Stimulated activated CD8-positive, alpha-beta memory T cell treated with anti-CD3 and anti-CD28 coated beads, Interleukin-4, amount 100 ng/mL, for 48 hours (primary cell): ENCODE measurements at places on chromosomes 5 and 9.

DNA sequence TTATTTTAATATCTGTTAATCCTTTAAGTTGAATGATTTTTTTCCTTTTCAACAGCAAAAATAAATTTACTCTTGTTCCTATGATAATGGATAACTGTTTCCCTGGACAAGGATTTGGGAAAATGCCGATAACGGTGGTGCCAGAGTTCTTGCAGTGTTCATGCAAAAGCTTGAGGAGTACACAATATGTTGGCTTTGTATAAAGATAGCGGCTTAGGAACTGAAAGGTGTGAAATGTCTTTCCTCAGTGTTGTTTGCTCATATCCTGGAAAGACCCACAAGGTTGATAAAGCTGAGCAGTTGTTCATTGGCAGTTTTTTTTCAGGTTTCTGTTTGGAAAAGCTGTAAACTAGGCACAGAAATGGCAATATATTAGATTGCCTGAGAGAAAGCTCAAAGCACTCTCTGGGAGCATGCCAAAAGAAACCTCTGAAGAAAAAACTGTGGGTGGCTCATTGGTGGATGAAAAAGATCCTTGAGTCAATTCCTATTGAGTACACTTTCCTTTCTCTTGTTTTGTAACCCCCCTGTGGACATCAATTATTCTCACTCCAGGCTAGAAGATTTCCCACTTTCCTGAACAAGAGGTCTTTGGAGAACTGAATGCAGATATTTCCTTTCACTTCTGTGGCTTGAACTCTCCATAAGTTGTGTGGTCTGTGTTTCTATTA lies 117.2 kb upstream of the RGMB start:
- DNase-seq: no peak

DNA sequence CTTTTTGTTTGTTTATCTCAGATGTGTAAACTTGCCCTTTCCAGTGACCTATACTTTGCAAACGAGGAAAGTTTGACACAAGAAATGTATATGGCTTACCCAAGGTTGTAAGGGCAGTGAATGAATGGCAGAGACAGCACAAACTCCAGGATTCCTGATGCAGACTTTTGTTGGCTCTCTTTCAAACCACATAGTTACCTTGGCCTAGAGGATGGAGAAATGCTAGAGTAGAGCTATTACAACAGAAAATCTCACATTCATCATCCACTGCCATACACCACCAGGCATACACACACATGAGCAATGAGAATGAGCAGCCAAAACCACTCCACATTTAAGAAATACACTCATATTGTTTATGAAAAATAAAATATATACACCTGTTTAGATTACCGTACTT lies 387.0 kb downstream of the TLR4 start:
- no peak for DNase-seq

GRCh38 chr9:108609227-108609896 lies 246.4 kb downstream of the ACTL7B start:
- no peak for DNase-seq

DNA sequence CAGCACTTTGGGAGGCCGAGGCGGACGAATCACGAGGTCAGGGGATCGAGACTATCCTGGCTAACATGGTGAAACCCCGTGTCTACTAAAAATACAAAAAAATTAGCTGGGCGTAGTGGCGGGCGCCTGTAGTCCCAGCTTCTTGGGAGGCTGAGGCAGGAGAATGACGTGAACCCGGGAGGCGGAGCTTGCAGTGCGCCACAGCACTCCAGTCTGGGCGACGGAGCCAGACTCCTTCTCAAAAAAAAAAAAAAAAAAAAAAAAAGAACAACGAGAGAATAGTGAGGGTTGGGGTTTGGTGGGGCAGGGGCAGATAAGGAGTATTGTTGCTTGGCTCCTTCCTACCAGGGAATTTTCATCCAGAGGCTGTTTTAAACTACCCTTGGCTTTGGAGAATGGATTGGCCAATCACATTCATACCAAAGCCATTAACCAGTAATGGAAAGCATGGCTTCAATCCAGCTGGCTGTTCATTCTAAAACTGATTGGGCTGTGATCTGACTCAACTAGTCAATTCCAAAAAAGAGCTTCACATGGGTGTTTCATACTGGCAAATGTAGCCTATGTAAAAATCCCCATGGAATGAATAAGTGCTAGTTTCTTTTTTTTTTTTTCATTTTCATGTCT lies 64.4 kb downstream of the PLCXD3 start:
- no peak for DNase-seq

DNA sequence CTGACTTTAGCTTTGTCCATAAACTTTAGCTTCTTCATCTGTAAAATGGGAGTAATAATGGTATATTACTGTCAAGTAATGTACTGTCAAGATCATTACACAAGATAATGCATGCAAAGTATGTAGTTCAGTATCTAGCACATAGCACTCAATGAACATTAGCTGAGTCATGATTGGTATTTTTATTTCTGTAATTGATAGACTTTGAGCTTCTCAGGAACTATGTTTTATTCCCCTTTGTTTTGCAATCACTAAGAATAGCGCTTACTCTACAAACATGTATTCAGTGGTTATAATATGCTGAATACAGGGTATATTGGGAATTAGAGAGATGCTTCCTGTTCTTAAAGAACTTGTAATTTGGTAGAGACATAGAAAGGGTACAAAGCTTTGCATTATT lies 142.3 kb upstream of the KLF9 start:
- DNase-seq: no peak

GRCh38 chr9:73039271-73040263 lies 86.7 kb upstream of the ALDH1A1 start:
- no peak for DNase-seq

DNA sequence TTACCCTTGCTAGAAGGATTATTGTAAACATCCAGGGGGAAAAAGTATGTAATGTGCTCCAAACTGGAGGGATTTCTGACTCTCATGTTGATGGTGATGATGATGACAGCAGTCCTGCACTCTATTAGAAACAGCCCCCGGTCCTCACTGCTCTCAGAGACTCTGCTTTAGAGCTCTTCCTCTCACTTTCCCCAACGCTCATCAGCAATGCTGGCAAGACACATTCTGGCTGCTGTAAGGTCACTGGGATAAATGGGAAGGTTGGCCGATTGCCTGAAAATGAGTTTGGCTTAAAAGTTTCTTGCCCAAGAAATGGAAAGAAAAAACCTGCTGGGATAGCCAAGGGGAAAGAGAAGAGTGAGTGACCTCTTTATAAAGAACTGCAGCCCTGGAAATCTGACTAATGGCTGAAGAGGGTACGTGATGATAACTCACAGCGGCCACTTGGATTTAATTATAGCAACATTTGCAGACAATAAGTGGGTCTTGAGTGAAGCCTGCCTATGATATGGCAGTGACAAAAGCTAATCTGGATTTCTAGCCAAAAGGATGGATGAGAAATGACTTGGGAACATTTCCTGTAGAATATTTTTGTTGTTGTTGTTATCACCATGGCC lies 235.8 kb downstream of the TMEM38B start:
- no peak for DNase-seq

DNA sequence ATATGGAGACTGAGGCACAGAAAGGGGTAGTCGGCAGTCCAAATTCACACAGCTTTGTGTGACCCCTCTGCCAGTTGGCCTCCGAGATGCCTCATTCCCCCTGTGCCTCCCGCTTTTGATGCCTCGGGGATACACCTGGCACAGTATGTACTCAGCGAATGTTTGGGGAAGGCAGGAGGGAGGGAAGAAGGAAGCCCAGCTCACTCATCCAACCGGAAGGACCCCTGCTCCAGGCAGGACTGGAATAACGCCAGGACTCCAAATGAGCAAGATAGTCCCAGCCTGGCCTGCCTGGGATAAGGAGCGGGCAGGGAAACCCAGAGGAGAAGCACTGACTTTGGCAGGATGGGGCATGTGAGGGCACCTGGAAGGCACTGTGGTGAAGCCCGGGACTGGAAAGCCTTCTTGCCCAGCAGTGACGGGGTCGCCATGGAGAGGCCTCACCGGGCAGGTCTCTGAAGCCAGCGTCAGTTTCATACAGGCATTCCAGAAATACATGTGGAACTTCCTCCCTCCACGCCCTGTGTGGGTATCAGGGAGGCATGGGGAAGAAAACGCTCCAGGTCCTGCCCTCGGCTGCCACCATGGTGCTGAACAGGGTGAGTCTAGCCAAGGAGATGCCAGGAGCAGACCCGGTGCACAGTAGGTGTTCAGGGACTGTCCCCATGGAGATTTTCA lies 20.3 kb downstream of the LMX1B start:
- no peak for DNase-seq

GRCh38 chr9:113945784-113946183 lies 69.7 kb downstream of the ZNF618 start:
- no peak for DNase-seq
